Ureter (tissue), 1 donor: ENCODE measurements at places on chromosomes 5 and 9.

- peak; percentile 19 for DNase-seq
These were observed 130.0 kb downstream of the CACNA1B start for GRCh38 chr9:138007566-138007917.

DNA sequence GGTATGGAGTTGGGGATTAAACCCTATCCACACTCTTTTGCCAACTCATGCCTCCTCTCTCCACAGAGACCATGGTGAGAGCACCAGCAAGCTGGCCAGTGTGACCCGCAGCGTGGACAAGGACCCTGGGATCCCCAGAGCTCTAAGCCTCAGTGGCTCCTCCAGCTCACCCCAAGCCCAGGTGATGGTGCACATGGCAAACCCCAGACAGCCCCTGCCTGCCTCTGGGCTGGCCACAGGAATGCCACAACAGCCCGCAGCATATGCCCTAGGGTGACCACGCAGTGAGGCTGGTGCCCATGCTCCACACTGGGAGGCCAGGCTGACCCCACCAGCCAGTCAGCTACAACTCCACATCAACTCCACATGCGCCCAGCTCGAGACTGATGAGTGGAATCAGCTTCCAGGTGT lies 11.5 kb upstream of the CARD19 start:
- peak; percentile 36 for DNase-seq

DNA sequence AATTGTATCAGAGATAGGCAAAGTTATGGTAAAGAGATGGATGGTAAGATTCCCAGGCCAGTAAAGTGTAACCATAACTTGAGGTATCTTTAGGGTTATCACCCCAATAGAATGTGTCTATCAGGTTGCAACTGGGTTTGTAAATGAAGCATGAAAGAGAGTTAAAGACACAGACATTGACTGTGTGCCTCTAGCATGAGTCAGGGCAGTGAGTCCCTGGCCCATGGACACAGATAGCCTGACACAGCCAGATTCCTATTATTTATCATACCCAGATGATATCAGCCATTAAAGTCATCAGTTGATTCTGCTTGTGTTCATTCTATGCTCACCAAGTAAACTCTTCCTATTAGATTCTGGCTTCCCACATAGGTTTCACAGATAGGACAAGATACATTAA lies 33.5 kb upstream of the SNAPC3 start:
- DNase-seq: no peak

DNA sequence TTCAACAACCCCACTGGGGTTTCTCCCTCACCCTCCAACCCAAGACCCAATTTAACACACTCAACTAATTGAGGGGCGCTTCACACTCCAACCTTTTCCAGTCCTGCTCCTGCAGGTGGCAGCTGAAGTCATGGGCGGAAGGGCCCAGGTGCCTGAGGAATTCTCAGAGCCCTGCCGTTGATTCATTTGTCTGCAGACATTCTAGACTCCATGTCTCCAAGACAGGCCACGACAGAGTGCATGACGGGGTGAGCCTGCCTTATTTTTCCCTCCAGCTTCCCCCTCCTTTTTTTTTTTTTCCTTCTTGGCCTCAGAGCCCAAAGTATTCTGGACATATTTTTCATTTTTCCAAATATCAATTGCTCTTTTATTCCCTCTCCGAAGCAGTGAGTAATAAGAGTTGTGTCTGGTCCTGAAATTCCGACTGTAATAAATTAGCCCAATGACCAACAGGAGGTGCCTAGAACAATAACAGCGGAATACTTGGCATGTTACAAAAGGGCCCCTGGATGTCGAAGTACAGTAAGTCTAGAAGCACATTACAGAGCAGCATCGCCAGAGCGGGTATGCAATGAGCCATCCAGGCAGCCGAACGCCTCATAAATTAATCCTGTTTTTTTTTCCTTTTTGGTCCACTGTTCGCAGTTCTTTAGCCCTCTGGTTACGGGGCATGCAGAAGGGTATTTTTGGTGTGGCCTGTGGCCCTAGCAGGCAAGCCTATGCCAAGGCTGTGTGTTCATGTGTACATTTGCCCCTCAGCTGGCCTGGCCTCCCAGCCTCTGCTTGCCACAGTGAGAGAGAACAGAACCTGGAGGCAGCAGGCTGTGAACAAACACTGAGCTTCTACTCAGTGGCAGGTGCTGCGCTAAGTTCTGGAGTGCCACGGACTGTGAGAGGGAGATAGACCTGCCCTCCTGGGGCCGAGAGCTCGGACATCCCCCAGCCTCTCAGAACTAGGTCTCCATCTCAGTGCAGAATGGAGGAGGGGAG lies 8.6 kb upstream of the SMIM23 start:
- no peak for DNase-seq

DNA sequence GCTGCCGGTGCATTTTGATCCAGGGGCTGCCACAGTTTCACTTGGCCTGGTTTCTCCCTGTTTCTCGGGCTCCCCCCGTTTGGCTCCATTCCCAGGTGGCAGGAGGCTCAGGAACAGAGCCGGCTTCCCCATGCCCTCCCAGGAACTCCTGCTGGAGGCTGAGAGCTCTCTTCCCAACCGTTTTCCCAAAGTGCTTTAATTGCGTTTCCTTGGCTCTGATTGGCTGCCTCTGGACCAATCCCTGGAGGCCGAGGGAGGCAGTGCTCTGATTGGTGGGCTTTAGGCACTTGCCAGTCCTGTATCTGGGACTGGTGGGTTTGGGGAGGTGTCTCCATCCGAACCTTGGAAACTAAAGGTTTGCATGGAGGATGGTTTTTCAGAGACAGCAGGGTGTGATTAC lies 4.9 kb downstream of the TSPAN17 start:
- DNase-seq: no peak

DNA sequence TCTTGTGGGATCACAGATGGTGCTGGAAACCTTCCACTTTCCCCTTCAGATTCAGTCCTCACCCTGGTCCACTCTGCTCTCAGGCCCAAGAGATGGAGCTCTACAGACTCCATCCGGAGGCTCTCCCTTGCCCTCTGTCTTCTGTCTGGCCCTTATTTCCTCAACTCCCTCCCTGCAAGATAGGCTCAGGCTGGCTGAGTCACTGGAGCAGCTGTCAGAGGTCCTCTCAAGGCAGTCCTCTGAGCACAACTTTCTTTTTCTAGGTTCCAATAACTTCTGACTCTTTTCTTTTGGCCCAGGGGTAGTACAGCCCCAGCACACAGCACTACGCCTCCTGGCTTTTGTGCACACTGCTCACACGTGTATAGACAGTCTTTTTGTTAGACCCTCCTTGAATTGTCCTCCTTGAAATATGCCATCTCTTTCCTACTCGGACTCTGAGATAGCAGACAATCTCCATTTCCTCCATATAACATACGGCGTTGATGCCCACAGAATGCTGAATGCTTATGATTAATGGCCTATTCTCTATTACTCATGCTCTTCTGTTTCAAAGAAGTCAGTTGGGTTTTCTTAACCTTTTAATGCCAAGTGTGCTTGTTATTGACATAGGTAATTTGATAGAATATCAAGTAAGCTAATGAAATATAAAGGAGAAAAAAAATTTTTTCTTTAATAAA lies 193.1 kb downstream of the SLC12A2 start:
- no peak for DNase-seq

GRCh38 chr9:13446286-13446937 lies 166.9 kb upstream of the MPDZ start:
- DNase-seq: no peak
